Stimulated activated naive B cell treated with anti-CD40 and anti-IgM and Interleukin-4, amounts not matched to agents 10 μg/mL and 1 μg/mL and 100 μg/mL, for 72 hours (primary cell): ENCODE measurements at places on chromosomes 1 and 21.
A peak's percentile ranks its signal among the peaks of the same experiment; 100 is the strongest.

DNA sequence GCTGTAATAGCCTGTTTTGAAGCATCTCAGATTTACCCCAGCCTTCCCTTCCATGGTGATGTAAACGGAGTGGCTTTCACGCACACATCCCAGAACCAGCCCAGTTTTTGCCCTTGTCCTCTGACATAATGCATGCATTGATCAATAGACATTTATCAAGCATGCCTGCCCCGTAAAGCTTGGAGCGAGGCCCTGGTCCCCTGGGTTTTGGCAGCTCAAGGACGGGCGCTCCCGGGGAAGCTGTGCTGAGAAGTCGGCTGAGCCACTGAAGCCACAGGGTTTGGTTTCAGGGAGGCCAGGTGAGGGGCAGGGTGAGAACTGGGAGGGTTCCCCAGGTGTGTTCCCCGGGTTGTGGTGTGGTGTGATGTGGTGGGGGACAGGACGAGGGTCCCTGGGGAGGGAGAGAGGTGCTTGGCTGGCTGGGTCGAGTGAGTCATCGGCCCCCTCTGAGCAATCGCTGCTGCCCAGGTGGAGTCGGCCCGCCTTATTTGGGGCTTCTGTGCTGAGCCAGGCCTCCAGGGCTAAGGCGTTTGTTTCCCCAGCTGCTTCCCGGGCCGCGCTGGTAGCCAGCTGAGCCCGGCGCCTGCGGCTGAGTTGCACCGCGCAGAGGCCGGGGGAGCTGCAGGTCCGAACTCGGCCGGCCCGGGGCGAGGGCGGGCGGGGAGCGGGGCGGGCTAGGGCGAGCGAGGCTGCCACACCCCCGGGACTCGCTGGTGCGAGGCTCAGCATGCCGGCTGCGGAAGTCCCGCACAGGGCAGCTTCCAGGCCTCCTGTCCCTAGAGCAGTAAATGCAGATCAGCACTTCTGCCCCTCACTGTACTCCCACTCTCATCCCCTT lies 23.6 kb downstream of the ATP2B4 start:
- peak; percentile 66 for DNase-seq

DNA sequence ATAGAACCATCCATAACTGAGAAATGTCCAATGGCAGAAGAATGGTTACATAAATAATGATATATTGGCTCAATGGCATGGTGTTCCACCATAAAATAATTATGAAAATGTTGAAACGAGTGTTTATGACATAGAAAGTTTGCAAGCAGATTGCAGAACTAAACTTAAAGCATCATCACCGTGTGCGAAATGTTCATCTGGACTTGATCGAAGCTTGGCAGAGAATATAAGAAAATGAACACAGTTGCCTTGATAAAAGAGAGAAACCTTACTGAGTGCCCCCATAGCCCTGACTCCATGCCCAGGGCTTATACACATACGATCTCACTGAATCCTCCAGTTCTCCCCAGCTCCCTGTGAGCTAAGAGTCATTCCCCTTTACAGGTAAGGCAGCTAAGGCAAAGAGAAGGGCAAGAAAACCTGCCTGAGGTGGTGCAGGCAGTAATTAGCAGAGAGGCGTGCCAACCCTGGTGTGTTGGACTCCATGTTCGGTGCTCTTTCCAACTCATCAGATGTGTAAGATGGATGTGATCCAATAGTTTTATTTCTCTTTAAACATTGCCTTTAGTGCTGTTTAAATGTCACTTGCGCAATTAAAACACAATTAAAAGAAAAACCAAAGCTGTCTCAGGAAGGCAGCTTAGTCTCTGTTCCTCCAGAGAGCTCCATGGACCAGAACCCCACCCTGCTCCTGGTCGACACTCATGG lies 21.8 kb upstream of the SPOCD1 start:
- no peak for DNase-seq

GRCh38 chr1:205208811-205209210 lies 2.7 kb downstream of the DSTYK start:
- no peak for DNase-seq

DNA sequence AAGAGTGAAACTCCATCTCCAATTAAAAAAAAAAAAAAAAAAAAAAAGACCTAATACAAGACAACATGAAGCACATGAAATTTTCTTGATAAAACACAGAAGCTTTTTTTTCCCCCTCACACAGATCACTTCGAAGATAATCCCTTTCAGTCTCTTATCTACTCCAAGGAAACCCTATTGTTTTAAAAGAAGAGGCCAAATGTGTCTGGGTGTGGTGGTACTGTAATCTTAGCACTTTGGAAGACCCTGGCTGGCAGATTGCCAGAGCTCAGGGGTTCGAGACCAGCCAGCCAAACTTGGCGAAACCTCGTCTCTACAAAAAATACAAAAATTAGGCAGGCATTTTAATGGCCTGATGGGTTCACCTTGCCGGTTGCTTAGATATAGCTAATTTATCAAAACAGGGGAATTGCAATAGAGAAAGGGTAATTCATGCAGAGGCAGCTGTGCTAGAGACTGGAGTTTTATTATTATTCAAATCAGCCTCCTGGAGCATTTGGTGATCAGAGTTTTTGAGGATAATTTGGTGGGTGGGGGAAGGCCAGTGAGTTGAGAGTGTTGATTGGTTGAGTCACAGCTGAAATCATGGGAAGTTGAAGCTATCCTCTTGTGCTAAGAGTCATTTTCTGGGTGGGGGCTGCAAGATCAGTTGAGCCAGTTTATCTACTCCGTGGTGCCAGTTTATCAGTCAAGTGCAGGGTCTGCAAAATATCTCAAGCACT lies 62.5 kb downstream of the SLC16A1 start:
- no peak for DNase-seq

DNA sequence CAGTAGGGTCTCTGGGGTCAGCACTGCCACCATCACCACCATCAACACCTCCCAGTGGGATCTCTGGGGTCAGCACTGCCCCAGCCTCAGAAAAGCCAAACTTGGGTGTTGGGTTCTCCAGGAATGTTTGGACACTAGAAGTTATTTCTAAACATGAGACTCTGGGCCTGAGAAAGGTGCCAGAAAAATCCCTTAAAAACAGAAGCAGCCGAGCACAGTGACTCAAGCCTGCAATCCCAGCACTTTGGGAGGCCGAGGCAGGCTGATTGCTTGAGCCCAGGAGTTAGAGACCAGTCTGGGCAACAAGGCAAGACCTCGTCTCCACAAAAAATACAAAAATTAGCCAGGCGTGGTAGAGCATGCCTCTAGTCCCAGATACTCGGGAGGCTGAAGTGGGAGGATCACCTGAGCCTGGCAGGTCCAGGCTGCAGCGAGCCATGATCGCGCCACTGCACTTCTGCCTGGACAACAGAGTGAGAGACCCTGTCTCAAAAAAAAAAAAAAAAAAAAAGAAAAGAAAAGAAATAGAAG lies 470 bp downstream of the PTAFR start:
- no peak for DNase-seq

DNA sequence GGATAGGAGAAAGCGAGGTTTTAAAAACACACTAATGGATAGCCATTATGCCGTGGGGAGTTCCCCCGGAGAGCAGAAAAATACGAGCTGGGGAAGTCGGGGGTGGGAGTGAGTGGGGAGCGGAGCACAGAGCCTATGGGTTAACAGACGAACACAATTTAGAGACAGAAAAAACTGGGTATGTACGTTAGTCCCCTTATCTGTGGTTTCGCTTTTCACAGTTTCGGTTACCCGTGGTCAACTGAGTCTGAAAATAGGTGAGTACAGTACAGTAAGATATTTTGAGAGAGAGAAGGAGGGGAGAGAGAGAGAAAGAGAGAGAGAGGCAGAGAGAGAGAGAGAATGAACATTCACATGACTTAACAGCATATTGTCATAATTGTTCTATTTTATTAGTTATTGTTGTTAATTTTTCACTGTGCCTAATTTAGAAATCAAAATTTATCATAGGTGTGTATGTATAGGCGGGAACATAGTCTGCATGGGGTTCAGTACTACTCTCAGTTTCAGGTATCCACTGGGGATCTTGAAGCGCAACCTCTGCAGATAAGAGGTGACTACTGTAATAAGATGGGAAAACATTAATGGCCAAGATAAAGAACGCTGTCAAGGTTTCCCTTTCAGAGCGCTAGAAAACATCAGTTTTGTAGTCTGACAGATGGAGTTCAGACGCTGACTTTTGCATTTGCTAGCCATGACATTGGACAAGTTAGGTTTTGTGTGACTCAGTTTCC lies 125.6 kb upstream of the LMO4 start:
- peak; percentile 23 for DNase-seq

DNA sequence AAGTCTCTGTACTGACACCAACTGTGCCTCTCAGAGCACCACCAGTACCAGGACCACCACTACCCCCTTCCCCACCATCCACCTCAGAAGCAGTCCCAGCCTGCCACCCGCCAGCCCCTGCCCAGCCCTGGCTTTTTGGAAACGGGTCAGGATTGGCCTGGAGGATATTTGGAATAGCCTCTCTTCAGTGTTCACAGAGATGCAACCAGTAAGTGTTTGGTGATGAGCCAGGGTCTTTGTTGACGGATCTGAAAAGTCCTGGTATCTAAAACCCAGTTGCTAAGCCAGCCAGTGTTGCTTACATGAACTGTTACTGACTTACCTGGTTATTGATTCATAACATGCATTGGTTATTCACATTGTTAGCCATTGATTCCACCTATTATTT lies 1.1 kb downstream of the C1orf56 start:
- no peak for DNase-seq

GRCh38 chr1:67672260-67672803 lies 12.7 kb upstream of the GADD45A start:
- DNase-seq: no peak

DNA sequence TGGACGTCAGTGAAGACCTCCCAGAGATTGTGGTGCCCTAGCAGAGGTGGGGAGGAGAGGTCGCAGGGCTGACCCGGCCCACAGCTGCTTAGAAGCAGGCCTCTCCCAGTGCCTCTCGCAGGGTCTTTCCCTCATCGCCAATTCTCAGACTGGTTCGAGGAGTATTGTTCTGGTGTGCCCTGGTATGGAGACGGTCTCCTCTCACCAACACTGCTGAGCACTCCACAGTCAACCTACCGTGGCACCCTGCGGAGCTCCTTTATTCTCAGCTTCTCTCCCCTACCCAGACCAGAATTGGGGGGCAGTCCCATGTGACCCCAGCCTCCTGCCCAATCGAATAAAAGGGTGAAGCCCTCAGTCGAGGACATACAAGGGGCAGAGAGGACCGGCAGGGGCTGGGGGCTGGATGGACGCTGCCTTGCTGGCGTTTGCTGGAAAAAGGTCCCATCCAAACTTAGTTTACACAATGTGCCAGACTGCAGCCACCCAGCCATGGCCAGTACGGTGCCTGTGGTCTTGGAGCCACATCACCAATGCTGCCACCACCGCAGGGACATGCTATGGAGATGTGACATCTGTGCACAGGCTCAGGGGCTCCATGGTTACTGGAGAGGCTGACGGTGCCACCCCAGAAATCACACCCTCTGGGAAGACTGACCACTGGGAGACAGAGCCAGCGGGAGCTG lies 80.8 kb downstream of the STUM start:
- DNase-seq: no peak

DNA sequence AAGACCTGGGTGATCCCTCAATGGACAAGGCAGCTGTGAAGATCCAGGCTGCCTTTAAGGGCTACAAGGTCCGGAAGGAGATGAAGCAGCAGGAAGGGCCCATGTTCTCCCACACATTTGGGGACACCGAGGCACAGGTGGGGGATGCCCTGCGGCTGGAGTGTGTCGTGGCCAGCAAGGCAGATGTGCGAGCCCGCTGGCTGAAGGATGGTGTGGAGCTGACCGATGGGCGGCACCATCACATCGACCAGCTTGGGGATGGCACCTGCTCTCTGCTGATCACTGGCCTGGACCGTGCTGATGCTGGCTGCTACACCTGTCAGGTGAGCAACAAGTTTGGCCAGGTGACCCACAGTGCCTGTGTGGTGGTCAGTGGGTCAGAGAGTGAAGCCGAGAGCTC lies 85.2 kb downstream of the TRIM11 start:
- no peak for DNase-seq
